Uterus (tissue), 4 donors: ENCODE measurements at places on chromosomes 13 and 19.

DNA sequence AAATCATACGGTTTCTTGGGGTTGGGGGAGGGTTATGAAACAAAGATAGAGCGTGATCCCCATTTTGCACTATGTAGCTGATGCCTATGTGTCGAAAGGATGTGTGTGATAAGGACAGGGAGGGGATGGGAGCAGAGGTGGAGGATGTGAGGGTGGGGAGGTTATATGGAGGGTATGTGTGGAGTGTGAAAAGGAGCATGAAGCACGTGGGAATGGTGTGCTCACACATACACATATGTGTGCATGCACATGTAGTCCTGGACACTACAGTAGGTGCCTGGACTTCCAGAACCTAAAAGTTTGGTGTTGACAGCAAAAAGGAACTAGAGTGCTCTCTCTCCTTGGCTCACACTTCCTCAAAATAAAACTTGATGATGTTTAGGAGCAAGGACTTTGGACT is 25.4 kb downstream of the STOML3 start:
- no peak for DNase-seq

DNA sequence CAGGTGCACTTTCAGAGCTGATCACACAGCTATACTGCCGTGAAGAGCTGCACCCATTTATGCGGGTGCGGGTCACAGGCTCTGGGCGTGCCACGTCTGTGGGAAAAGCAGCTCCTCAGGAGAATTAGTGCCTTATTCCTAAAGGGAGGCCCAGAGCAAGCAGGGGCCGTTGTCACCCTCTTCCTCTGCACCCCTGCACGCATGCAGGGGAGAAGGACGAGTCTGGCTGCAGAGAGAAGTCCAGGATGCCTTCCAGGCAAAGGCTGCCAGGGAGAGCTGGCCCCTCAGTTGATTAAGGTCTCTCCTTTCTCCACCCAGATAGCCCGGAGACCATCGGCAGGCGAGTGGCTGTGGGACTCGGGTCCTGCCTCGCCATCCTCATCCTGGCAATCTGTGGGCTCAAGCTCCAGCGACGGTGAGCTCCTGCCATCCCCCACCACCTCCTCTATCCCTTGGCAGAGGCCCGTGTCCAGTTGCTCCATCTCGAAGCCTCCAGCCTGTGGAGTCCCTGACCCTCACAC is 3.1 kb upstream of the FFAR1 start:
- DNase-seq = no peak

- no peak for DNase-seq
Measured at GRCh38 chr13:106089261-106089980, 446.0 kb downstream of the EFNB2 start.

- DNase-seq = no peak
Measured at GRCh38 chr19:2413629-2414028, 13.8 kb downstream of the TIMM13 start.

GRCh38 chr13:22925881-22926747 is 254.7 kb upstream of the SGCG start:
- peak; percentile 87 for DNase-seq

DNA sequence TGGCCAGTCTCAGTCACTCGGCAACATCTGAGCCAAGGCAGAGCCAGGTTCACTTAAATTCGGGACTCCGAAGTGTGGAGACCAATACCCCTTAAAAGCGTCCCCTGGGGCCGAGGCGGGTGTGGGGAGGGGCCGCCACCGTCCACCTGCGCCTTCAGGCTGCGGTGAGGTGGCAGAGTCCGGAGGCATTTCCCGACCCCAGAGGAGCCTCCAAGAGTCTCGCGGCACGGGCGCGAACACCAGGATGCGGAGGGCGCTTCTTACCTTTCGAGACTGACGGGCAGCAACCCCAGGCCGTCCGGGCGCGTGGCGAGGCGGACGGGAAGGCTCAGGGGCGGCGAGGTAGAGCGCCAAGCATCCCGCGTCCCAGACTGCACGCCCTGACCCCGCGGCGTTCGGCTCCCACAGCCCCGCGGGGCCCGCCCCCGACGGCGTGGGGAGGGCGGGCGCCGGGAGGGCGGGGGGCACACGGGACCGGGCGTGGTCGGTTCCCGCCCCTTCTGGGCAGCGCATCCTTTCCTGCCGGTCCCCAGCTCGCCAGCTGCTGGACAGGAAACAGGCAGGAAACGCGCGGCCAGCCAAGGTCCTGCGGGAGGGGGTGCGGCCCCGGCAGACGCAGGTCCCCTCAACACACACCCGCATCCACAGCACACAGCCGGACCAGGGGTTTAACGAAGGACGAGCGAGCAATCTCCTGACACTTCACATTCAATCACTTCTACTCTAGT is at the start of gene THSD1:
Gene THSD1, minus strand, starts transcription at position 406 of the 728 bp plus-strand sequence. CDS start 3,572 bp downstream, outside the sequence.
- DNase-seq = peak; percentile 59

GRCh38 chr19:6947745-6948144 is 60.4 kb downstream of the ADGRE1 start:
- no peak for DNase-seq

DNA sequence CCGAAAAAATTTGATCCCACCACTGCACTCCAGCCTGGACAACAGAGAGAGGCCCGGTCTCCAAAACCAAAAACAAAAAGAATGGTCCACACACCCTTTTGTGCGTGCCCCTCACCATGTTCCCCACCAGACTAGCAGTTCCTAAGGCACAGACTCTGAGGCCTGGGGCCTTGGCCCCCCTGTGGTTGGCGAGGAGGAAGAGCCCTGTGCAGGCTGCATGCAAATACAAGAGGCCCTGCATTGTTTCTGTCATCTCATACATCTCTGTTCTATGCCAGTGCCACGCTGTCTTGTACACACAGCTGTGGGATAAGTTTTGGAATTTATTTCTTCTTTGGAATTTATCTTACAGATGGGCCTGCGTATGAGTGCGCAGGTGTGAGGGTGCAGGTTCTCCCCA is 4.7 kb upstream of the YJEFN3 start:
- DNase-seq = no peak

DNA sequence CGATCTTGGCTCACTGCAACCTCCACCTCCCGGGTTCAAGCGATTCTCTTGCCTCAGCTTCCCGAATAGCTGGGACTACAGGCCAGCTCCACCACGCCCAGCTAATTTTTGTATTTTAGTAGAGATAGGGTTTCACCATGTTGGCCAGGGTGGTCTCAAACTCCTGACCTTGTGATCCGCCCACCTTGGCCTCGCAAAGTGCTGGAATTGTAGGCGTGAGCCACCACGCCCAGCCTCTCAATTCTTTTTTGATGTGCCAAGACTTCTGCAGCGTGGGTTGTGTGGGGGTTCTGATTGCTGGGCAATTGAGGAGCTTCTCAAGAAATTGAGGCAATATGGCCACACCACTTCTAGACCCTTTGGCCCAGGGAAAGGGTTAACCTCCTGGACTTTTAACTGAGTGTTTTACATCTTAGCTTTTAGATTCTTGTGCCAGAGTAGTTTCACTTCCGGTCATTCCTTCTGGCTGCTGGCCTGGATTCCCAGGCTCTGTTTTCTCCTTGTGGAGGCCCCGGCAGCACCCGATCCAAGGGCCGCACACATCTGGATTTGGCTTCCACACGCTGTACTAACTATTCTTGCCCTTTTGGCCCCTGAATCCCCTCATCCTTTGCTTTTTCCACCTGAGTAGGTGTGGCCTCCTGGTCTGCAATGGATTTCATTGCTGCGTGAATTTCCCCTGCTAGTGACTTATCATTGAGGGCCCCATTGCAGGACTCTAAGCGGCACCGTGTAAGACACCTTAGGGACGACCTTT is 14.7 kb downstream of the SMARCA4 start:
- DNase-seq = peak; percentile 75

GRCh38 chr13:38418286-38418685 is 68.6 kb downstream of the UFM1 start:
- no peak for DNase-seq

DNA sequence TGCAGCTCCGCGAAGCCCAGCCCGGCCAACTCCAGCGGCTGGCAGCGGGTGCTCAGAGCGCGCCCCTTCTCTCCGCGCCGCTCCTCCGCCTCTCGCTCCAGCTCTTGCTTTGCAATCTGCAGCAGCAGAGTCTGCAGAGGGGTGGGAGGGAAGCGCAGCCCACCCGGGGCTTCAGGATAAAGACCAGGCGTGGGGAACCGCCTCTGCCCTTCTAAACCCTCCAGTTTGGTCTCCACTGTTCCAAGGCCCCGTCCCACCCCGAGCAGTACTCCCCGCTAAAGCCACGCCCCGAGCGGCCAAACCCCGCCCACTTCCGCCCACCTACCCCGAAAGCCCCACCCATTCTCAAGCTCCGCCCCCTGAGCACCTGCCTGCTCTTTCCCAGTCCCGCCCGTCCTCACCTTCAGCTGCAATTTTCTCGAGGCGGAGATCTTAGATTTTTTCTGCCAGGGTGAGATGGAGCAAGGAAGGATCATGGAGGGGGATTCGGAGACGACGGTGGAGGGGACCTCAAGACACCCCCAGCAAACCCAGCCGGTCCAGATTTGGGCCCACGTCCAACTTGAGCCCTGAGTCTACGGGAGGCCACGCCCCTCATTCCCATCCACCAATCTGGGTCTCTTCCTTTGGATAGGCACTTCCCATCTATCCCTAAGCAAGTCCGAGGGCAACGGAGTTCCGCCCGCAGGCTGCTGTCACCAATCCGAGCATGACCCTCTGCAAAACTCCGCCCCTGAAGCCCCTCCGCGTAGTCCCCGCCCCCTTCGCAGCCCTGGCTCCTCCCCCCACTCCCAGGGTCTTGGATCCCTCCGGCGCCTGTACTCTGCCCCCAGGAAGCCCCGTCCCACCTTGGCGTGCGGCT is 1.1 kb downstream of the TNNI3 start:
- no peak for DNase-seq

DNA sequence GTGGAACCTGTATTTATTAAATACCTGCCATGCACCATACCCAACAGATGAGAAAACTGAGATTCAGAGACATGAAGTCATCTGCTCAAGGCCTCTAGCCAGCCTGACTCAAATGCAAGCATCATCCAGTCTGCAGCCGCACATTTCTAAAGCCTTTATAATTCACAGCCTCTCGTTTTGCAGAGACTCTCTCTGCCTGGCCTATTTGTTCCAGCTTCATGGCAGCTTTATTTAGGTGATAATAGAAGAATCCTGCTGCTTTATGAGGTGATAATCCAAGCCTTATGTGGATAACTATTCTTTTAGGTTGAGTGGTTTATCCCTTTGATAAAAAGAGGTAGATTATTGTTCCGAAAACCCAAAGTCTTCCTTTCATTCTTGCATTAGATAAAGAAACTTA is 58.4 kb downstream of the OXGR1 start:
- DNase-seq = no peak

DNA sequence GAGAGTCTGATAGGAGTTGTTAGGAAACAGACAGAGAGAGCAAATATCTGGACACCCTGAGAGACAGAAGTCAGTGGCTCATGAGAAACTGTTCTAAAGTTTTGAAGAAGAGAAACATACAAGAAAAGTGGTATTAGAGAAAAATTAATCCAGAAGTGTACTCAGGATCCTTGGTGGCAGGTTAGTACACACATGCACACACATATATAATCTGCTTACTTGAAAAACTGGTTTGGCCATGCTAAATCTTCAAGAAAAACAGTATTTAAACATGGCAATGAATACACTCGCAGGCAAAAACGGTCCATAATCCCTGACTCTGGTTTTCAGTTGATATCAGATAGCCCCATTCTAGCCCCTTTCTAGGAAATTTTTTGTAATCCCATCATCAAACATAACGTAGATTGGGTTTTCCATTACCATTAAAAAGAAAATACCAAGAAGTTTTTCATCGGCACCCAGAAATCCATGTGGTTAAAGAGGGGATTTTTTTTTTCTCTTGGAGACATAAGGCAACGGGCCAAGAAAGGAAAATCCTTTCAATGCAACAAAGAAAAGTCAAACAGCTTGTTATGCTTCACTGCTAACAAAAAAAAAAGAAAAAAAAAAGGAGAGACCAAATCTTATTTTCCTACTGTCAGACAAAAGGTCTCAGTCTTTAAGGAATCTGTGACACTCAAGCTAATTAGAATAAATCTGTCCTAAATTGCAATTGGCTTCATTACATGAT is 178.0 kb upstream of the MIR17HG start:
- no peak for DNase-seq

GRCh38 chr19:3849092-3849491 is 19.7 kb downstream of the ZFR2 start:
- no peak for DNase-seq

- DNase-seq = peak; percentile 18
Measured at GRCh38 chr19:44113784-44114390, 688 bp downstream of the ZNF225 start.

DNA sequence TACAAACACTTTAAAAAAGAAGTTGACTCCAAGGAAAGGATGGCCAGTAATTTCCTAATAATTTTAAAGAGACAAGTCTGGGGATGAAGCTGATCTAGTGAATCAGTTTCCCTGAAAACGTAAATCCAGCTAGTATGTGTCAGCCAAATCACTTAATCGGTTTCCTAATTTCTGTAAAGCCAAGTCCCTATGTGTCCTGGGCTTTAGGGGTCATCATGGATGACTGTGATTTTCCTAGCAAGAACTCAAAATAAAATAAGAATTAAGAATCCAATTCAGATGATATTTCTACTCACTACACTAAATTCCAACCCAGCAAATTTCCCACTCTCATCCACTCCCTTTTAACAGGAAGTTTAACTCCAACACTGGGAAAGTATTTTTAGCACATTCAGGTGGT is 35.9 kb downstream of the ELF1 start:
- no peak for DNase-seq
